ENCODE measurements at places on chromosomes 7 and 10.

DNA sequence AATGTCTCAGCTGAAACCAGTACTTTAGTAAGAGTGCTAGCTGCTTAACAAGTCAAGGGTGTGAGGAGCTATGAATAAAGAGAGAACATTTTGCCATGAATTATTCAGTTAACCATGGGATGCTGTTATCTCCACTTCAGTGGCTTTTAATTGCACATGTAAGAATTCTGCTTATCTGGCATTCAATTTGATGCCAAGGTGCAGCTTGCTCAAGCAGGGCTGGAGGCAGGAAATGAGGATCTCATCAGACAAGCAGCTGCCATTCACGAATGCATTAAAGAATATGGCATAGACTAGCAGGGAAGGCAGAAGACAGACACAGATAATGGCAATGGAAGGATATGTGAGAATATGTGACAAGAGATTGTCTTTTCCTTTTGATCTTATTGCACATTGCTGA, 697.8 kb downstream of the NRG3 start:
- no peak for DNase-seq

DNA sequence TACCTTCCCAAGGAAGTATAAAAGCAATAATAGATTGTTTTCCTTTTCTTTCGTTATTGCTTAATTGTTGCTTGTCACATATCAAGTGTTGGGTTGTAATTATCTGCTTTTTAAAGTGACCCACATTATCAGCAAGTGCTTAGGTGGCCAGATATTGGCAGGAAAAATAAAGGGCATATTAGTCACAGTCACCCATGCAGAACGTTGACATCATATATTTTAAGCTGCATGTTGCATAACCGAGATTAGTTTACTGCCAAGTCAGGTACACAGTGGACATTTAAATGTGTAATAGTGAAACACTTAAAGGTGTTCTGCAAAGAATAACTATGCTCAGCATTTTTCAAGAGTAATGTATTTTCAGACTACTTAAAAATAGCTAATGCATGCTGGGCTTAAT, 11.4 kb downstream of the NEBL start:
- DNase-seq = no peak

DNA sequence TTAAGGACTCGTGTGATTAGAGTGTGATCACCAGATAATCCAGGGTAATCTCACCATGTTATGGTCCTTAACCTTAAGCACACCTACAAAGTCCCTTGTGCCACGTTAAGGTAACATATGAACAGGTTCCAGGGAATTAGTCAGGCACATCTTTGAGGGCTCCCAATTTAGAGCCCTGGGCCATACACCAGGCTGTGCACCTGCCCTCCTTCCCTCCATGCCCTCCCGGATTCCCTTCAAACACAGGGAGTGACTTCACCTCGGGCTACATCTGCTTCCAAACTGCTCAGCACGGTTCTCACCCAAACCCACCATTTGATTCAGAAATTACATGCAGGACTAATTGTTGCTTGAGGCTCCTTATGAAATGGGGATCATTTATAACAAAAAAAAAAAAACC, 93.9 kb upstream of the HABP2 start:
- DNase-seq = no peak

- no peak for DNase-seq
Measured at GRCh38 chr10:87675396-87676376, 16.0 kb downstream of the PAPSS2 start.

- DNase-seq = no peak
Measured at GRCh38 chr7:157271991-157272324, 64.8 kb upstream of the DNAJB6 start.
